ENCODE measurements at places on chromosomes 11 and 22.

DNA sequence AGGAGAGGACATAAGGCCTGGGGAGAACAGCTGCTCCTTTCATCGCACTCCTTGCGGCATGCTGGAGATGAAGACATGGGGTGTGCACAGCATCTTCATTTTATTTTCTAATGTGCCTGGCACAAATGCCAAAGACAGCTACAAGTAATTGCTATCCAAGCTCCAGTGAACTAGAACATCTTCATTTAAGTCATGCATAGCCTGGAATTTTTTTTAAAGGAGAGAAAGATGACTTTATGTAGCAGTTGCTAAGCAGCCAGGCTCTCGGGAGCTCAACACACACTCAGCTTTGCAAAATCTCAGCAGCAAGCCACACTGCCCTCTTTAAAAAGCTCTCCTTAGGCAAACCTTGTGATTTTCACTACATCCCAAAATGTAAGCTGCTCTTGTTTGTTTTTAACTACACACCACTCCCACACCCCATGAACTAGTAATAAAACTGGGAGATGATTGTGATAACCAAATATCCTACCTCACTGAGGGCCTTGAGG is 164.5 kb upstream of the POU2AF2 start:
- no peak for DNase-seq

DNA sequence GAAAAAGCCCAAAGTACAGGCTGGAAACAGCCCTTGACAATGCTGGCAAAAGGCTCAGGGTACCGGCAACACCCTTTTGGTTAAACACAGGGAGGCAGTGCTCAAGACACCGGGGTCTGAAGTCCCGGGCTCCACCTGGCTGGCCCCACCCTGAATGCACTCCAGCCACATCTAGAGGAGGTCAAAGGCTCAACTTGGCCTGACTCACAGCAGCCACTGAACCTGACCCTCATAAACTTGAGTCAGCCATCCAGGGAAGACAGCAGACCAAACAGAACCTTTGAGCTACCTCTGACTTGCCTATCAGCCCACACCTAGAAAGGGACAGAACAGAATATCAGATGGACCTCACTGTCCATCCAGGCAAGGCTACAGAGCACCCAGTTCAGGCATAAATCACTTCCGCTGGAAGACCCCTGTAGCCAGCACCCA is 3.8 kb downstream of the CFL1 start:
- DNase-seq: no peak

GRCh38 chr11:26949846-26950245 is 44.1 kb upstream of the FIBIN start:
- no peak for DNase-seq

DNA sequence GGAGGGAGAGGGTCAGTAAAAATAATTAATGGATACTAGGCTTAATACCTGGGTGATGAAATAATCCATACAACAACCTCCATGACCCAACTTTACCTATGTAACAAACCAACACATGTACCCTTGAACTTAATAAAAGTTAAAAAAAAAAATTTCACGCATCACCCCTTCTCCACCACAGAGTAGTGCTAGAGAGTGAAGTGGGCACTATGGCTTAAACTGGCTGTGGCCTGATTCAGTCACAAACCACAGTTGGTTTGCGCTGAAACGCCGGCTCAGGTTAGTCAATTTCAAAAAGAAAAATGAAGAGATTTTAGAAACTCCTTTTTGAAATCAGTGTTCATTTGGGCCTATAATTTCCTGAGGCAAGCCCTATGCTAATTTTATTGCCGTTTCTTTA is 144.3 kb downstream of the TRPC6 start:
- DNase-seq: no peak
